ENCODE measurements at places on chromosomes 5 and 9.
A peak's percentile ranks its signal among the peaks of the same experiment; 100 is the strongest.

- no peak for DNase-seq
Observed at GRCh38 chr5:33549982-33550567, 109.3 kb downstream of the TARS1 start.

DNA sequence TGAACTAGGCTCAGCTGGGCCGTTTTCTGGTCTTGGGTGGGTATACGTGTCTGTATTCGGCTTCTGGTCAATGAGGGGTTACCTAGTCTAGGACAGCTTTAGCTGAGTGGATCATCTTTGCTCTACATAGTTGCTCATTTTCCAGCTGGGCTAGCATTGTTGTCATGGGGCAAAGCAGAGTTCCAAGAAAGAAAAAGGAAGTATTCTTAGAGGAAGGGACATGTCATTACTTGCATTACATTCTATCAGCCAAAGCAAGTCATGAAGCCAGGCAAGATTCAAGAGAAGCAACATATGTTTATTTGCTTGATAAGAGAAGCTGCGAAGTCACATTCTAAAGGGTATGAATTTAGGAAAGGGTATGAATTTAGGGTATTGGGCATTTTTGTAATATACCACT is 396.5 kb downstream of the ZNF608 start:
- no peak for DNase-seq

- no peak for DNase-seq
Observed at GRCh38 chr9:95729669-95730368, 145.7 kb upstream of the ERCC6L2 start.

DNA sequence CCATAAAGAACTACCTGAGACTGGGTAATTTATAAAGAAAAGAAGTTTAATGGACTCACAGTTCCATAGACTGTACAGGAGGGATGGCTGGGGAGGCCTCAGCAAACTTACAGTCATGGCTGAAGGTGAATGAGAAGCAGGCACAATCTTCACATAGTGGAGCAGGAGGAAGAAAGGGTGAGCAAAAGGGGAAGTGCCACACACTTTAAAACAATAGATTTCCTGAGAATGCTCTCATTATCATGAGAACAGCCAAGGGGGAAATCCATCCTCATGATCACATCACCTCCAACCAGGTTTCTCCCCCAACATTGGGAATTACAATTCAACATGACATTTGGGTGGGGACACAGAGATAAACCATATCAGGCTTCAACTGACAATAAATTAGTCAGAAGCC is 664.9 kb downstream of the TAF11L14 start:
- DNase-seq: no peak

- DNase-seq: no peak
Observed at GRCh38 chr9:37424686-37425297, 2.3 kb downstream of the GRHPR start.

DNA sequence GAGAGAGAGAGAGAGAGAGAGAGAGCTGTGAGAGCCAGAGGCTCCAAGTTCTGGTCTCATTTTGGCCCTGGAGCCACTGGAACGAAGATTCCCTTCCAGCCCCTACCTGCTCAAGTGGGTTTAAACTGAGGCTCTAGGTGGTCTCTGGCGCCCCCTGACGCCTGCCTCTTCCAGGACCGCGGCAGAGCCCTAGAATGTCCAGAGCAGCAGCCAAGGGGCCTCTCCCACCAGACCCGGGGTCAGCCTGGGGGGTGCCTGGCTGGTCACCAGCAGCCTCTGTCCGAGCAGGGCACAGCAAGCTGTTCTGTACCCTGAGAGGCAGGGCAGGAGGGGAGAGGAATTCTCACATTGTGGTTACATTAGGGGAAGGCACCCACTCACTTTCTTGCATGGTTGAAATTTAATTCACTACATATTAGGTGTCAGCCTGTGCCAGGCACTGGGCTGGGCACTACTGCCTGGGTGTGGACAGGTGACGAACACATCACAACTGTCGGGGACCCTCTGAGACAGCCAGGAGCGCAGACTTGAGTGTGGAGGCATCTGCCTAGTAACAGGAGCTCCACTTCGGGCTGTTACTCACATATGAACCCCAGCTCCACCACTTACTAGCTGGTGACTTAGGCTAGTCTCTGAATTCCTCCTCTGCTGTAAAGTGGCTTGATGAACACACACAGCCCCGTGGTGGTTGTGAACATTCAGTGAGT is 44.5 kb downstream of the AMBP start:
- peak; percentile 89 for DNase-seq

DNA sequence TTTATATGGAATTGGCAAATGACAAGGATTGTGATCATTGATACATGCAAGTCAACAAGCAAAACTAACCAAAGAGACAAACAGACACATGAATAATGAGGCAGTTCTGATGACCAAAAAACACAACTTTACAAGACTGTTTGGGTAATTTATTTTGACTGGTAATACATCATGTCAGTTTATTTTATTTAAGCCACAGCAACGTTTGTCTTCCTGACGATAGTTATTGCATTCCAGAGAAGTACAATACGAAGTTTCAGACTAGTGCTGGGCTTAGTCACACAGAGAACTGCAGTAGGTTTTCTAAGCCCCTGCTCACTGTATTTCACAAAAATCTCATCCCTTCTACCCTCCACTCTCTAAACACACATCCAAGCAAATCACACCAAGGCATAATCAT is 514.2 kb downstream of the RAB3C start:
- DNase-seq: no peak

DNA sequence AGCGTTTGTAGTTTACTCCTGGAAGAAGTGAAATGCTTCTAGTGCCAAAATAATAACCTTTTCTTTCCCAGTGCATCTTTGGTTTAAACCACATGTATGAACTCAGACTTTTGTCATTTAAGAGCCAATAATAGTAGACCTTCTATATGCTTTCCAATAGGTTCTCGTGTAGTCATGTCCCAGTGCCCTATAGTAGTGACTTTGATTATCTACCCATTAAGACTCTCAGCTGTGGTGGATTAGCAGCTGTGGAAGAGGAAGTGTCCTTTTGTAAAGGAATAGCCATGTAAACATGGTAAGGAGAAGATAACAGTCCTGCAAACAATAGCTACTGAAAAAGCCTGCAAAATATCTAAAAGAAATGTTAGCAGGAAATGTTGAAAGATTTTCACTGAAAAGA is 765.3 kb downstream of the MTRR start:
- no peak for DNase-seq

DNA sequence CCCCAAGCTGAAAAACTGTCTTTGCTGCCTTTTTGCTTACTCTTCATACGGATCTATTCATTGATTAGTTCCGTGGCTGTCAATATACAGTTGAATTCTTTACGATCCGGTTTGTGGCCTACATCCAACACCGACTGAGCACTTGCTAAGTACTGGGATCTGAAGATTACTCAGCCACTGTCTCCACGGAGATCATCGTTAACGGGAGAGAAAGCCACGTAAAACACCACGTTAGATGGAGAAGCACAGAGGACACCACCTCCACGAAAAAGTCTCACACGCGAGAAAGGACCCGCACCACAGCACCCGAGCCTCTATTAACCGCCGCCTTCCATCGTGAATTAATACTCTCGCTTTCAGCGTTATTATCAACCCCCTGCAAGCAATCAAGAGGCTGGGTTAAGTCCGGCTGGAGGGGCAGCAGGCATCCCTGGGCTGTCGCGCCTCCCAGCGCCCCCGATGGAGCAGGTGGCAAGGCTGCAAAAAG is 650 bp downstream of the ELP1 start:
- no peak for DNase-seq

DNA sequence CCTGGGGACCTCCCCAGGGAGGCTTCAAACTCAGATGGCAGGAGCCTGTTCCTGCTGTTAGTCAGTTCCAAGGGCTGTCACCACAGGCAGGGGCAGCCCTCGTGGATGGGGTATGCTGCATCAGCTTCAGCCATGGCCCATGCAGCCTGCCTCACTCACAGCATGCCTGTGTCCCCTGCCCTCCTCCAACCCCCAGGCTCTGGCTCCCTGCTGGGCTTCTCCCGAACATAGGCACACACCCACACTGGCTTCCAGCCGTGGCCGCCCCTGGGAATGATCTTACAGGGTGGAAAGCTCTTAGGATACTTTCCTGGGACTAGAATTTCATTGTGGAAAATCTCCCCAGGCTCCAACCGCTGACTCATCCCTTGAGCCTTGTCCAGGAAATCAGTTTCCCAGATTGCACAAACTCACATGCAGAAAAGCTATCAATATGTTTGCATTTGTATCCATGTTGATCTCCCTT is 163.8 kb downstream of the SEC61B start:
- no peak for DNase-seq

- DNase-seq: no peak
Observed at GRCh38 chr9:128416432-128417019, 4.1 kb upstream of the CERCAM start.

GRCh38 chr5:176921714-176922113 is 22.6 kb upstream of the HK3 start:
- no peak for DNase-seq

DNA sequence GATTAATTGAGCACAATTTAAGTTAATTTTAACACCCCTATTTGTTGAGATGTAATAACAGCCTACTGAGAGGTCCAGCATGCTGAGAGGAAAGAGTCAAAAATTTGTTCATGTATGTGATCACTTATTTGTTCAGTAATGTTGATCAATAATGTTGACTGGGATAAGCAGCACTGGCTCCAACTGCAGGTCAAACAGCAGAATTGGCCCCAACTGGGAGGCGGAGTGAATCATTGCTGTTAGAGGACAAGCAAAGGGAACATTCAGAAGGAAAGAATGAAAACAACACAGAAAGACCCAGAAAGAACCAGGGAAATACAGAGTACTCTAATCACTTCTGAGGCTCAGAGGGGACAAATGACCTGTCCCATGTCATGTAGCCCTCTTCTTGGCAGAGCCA is 221.1 kb downstream of the COMMD10 start:
- no peak for DNase-seq

DNA sequence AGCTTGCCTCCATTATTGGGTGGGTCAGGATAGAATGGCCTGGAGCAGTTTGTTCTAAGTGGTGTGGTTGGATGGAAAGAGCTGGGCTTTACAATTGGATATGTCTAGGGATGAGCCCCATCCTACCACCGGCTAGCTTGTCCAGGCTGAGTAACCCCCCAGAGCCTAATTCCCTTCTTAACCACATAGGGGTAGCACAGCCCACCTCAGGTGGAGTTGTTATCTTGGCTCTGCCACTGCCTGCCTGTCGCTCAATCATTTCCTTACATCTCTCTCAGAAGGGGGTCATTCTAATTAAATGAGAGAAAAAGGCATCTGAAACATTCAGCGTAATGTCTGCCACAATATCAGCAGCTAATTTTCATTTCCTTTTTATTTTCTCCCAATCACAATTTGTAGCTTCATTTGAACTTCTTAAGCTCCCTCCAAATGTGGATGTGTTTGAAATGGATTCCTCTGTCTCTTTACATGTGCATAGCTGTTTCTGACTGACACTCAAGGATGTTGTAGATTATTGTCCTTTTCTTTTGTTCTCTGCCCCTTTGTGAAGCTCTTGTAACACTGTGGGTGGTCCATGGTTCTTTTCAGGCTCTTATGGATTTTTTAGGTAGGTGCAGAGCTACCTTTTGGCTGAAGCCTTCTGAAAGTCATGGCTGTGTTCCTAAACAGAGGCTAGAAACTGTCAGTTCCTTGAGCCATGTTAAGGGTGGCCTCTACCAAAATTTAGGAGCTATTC is 383.1 kb upstream of the KLF4 start:
- DNase-seq: no peak

DNA sequence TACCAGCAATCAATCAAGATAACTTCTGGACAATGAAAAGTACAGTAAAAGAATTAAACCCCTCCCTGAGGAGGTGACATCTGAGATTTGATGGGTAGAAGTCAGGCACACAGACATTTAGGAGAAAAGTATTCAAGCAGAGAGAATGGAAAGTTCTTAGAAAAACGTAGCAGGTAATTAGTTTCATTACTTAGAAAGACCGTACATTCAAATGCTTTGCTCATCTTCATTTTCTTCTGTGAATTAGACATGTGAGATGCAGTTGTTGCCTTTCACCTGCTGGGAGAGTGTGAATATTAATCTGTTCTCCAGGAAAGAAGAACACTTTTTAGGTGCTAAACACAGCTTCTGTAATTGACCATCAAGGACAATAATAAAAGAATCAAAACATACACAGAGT is 71.3 kb upstream of the PPP1R2B start:
- DNase-seq: no peak

GRCh38 chr5:176723440-176723839 is 76.2 kb downstream of the TSPAN17 start:
- DNase-seq: no peak

DNA sequence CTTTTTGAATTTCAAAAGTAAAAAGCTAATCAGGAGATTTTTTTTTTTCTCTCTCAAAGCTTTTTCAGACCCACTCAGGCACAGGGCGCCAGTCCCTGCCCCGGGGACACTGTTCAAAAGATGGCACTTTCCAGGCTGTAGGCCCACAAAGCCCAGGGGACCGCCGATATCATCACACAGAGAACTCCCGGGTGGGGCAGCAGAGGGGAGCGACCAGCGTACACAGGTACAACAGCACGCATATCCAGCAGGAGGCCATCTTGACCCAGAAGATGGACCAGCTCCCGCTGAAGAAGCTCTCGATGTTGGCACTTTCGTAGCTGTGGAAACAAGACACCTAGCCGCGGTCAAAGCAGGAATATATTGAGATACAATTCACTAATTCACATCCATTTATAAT is 108.3 kb downstream of the THBS4 start:
- DNase-seq: no peak

DNA sequence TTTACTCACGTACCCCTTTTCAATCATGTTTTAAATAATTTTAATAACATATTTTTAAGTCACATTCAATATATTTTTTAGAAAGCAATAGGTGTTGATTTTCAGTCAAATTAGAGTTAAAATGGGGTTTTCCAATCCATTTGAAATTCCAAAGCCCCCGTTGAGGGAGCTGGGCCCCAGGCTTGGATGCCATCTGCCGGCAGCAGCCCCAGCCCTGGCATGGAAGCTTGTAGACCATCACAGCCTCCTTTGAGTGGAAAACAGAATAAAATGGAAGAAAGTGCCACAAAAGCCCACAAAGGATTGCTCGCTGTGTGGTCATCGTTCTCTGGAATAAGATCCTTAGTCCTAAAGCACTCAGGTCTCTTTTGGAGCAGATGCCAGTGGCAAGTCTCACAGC is 81.4 kb downstream of the SEMA5A start:
- DNase-seq: no peak

DNA sequence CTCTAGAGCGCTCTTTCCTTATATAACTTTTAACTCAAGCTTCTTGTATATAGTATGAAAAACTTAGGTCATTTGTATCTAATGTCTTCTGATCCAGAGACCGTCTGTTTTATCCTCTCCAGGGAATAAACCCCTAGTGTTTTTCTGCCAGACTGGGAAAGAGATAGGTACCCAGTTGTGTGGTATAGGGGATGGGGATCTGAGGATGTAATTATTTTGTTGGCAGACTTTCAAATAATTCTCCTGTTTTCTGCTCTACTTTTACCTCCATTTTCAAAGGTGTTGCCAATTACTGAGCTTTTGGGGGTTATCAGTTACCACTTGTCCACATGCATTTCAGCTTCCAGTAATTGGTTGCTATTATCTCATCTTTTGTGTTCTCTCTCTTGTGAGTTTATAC is 17.9 kb downstream of the CCDC171 start:
- DNase-seq: no peak

GRCh38 chr5:140996060-140996459 is 29.8 kb downstream of the PCDHAC2 start:
- no peak for DNase-seq

GRCh38 chr5:9344751-9345240 is 201.1 kb downstream of the SEMA5A start:
- no peak for DNase-seq
